ENCODE measurements at places on chromosomes 16 and 17. TPM values are rescaled to one million over a fixed set of nuclear protein-coding genes. Genes with fewer than 3 reads are reported as not detected.

- no peaks in the 10 kb centered on the region for H3K27me3 ChIP-seq
- H3K36me3 ChIP-seq: peaks cover 4% of the 10 kb centered on the region
- peaks cover 23% of the 10 kb centered on the region for H3K4me1 ChIP-seq
- no peak overlapping the region for H3K4me3 ChIP-seq
Measured at GRCh38 chr16:84703681-84704080, 3.9 kb downstream of the USP10 start.

ZG16 gene
- total RNA-seq: not detected

- no peak overlapping the region for H3K27ac ChIP-seq
- H3K4me3 ChIP-seq: no peak overlapping the region
- no peak for DNase-seq
- peaks cover 24% of the 10 kb centered on the region for H3K4me1 ChIP-seq
Measured at GRCh38 chr17:35052780-35053179, 10.7 kb downstream of the RFFL start.

GRCh38 chr16:84334058-84334457 lies 34.3 kb upstream of the ATP2C2 start:
- no peaks in the 10 kb centered on the region for H3K4me1 ChIP-seq
- DNase-seq: no peak
- peaks cover 7% of the 10 kb centered on the region for H3K27me3 ChIP-seq
- H3K27ac ChIP-seq: no peak overlapping the region
- no peak overlapping the region for H3K4me3 ChIP-seq

DNA sequence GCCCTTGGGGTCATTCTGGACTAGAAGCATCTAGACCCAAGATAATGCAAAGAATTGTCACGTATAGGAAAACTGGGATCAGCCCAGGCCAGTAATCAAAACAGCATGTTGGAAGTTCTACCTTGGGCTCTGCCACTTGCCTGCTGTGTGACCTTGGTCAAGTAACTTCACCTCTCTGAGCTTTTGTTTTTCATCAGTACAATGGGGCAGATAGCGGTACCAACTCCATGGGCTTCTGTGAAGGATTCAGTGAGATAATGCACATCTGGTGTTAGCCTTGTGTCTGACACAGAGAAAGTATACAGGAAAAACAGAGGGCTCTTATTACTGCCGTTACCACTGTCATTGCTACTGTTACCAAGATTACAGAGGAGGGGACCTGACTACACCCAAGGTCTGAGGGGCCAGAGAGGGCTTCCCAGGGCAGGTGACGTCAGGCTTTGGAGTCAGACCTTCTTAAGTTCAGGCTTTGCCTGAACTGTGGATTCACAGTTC lies 24.6 kb downstream of the CMIP start:
- peaks cover 45% of the 10 kb centered on the region for H3K4me1 ChIP-seq
- H3K27ac ChIP-seq: peak overlapping the region; percentile 94
- H3K4me3 ChIP-seq: peak overlapping the region; percentile 73

DNA sequence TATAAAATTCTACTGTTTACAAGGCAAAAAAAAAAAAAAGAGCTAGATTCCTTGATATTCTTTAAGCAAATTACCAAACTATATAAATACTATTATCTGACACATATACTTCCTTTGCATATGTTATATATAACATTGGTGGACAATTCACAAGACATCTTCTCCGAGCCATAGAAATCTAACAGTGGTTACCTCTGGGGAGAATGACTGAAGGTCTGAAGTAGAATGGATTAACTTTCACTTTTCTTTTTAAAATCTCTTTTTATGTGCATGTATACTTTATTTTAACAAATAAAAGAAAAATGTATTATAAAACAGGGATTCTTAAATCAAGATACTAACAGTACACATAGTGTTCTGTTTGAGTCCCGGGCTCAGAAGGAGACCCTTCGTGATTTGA lies 131.0 kb downstream of the MRTFB start:
- H3K4me3 ChIP-seq: no peak overlapping the region
- H3K27ac ChIP-seq: no peak overlapping the region
- H3K36me3 ChIP-seq: peaks cover 6% of the 10 kb centered on the region
- no peaks in the 10 kb centered on the region for H3K27me3 ChIP-seq
- peaks cover 9% of the 10 kb centered on the region for H3K4me1 ChIP-seq

GRCh38 chr16:26454102-26454501 lies 612.6 kb upstream of the C16orf82 start:
- H3K4me3 ChIP-seq: no peak overlapping the region
- DNase-seq: no peak
- H3K27me3 ChIP-seq: peaks cover 4% of the 10 kb centered on the region
- no peak overlapping the region for H3K27ac ChIP-seq
- H3K36me3 ChIP-seq: no peaks in the 10 kb centered on the region

NOXO1 gene
- total RNA-seq: 1.8 TPM

EPX gene
- total RNA-seq: not detected

DNA sequence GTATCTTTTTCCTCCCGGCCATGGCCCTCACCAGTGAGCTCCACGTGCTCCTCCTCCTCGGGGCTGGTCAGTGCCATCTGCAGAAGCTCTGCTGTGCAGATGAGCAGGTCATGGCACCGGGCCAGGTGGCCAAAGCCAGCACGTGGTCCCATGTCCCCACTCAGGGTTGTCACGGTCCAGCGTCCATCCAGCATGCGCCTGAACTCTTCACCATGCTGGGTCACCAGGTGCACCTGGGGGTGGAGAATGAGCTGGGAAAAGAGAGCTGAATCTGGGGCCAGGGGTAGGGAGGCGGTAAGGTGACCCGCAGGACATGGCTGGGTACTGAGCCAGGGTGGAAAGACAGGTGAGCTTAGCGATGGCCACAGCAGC lies 1.3 kb downstream of the DHX58 start:
- H3K4me3 ChIP-seq: peak overlapping the region; percentile 88
- H3K27me3 ChIP-seq: no peaks in the 10 kb centered on the region
- peaks cover 21% of the 10 kb centered on the region for H3K36me3 ChIP-seq
- H3K4me1 ChIP-seq: peaks cover 31% of the 10 kb centered on the region
- DNase-seq: no peak

TEKT5 gene
- total RNA-seq: not detected

C16orf96 gene
- total RNA-seq: 0.08 TPM

BTBD17 gene
- total RNA-seq: not detected

GRCh38 chr17:77506371-77506991 lies 365.7 kb downstream of the SEC14L1 start:
- H3K36me3 ChIP-seq: peaks cover 7% of the 10 kb centered on the region
- no peak overlapping the region for H3K4me3 ChIP-seq
- no peak overlapping the region for H3K27ac ChIP-seq
- no peaks in the 10 kb centered on the region for H3K27me3 ChIP-seq

- no peaks in the 10 kb centered on the region for H3K36me3 ChIP-seq
- no peaks in the 10 kb centered on the region for H3K4me1 ChIP-seq
- no peak overlapping the region for H3K27ac ChIP-seq
- no peaks in the 10 kb centered on the region for H3K27me3 ChIP-seq
Measured at GRCh38 chr16:13521356-13521755, 398.6 kb upstream of the ERCC4 start.

- no peak overlapping the region for H3K4me3 ChIP-seq
- peaks cover 7% of the 10 kb centered on the region for H3K4me1 ChIP-seq
- no peaks in the 10 kb centered on the region for H3K27me3 ChIP-seq
- peaks cover 4% of the 10 kb centered on the region for H3K36me3 ChIP-seq
- DNase-seq: no peak
Measured at GRCh38 chr17:72978593-72979218, 113.8 kb downstream of the SLC39A11 start.

Measured in activated naive CD8-positive, alpha-beta T cell treated with anti-CD3 and anti-CD28 coated beads, Interleukin-2, amount 10 ng/mL, durations not matched to agents 7 days and 5 days (primary cell).